ENCODE measurements at places on chromosomes 6 and 20.

DNA sequence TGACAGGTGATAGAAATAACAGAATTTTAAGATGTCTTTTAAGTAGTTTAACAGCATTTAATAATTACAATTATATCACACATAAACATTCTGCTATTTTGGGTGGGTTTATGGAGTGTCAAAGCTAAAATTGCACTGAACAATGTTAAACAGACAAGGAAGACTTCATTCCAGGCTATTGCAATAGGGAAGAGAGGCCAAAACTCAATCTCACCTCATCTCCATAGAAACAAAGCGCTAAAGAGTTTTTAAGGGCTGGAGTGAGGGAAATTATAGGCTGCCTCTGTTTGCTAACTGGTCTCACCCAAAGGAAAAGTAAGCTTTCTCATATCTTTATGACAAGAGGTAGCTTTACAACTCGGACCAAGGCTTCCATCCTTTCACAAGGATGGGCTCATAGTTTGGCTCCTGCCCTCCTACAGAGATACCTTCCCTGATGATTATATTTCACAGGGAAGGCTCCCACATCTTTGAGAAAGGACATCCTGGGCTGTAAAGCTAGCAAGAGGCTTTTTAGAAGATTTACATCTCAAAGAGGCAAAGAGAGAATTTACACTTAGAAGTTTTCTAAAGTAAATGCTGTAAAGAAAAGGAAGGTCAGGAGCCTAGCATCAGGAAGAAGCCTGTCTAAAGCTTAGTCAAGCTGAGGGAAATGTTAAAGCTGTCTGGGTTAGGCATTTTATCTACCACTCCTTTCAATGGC, 350.2 kb upstream of the IMPG1 start:
- no peak for DNase-seq

DNA sequence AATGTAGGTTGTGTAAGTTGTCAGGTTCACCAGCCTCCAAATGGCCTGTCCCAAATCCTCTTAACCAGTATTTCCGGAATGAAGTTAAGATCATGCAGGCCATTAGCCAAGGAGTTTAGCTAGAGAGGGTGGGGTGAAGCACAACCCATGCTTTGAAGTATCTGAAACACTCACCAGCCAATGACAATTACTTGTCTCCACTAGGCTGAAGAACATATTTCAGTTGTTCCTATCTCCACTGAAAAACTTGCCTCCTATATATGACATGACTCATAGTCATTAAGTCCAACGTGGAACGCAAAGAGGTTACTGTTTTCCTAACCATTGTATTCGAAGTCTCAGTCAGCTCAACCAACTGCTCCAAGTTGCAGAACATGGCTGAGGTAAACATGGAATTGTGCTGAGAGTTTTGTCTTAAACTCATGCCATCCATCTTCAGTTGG, 37.4 kb upstream of the TNFAIP3 start:
- no peak for DNase-seq

DNA sequence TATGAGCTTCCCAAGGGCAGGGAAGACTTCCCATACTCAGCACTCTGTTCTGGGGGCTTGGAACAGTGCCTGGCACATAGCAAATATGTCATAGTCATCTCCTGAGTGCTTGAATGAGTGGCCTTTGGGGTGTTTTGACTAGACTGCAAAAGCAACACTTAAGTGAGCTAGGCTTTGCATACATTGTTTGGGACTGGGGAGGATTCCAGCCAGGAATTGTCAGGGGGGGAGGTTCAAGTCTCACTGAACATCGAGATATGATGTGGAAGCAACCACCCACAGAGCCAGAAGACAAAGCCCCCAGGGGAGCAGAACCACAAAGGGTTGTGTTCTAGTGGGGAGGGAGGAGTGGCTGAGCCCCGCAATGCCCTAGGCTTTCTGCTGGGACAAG, 98.4 kb downstream of the SYCP2 start:
- no peak for DNase-seq

- DNase-seq: no peak
Measured at GRCh38 chr6:111210194-111210728, 123.0 kb downstream of the SLC16A10 start.

DNA sequence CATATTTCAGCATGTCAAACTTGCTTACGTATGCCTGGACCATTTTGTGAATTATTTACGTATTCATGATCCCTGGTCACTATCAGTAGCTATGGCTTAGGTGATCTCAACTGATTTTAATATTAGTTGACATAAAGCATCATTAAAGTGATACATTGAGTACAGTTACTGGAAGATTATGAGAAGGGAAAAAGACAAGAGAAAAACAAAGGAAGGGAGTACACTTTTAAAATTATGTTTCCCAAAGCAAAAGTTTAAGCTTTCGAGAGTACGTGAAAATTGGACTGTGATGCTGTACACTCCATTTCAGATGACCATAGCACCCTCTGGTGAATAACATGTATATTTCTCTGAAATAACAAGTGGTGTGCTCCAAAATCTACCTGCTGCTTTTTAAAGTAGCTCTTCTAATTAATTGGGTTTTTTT, 215.0 kb upstream of the HSF2 start:
- no peak for DNase-seq

GRCh38 chr6:9657994-9658393, 756.9 kb downstream of the TFAP2A start:
- no peak for DNase-seq

DNA sequence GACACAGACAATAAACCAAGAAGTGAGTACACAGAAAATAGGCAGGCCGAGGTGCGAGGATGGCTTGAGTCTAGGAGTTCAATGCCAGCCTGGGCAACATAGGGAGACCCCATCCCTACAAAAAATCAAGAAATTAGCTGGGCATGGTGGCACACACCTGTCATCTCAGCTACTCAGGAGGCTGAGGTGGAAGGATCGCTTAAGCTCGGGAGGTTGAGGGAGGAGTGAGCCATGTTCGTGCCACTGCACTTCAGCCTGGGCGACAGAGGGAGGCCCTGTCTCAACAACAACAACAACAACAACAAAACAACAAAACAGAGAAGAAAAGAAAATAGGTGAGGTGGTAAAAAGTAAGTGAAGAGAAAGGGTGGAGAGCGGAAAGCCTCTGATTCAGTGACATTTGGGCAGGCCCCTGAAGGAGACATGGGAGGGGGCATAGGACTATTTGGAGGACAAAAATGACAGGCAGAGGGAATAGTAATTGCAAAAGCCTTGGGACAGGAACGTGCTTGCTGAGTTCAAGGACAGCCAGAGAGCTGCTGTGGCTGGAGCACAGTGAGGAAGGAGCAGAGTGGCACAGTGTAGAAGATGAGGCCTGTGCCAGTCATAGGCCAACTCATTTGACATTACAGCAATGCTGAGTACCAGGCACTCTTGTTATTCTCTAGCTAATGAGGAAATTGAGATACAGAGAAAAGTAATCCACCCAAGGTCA, 160.6 kb downstream of the VEGFA start:
- DNase-seq: no peak

DNA sequence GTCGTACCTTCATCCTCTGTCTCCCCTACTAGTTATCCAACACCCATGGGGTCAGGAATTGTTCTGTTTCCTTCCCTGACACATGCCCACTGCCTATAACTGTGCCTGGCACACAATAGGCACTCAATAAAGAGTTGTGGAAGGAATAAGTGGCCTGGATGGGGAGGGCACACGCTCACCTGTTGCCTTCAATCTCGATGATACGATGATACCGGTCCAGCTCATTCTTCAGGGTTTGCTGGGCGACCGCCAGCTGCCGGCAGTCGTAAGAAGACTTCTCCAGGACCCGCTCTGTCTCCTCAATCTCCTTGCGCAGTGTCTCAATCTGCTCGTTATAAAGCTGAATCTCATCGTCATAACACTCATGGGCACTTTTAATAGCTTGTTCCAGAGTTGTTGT, 32.5 kb downstream of the BFSP1 start:
- DNase-seq: no peak

GRCh38 chr20:35767683-35768481, 3.9 kb upstream of the PHF20 start:
- DNase-seq: no peak

DNA sequence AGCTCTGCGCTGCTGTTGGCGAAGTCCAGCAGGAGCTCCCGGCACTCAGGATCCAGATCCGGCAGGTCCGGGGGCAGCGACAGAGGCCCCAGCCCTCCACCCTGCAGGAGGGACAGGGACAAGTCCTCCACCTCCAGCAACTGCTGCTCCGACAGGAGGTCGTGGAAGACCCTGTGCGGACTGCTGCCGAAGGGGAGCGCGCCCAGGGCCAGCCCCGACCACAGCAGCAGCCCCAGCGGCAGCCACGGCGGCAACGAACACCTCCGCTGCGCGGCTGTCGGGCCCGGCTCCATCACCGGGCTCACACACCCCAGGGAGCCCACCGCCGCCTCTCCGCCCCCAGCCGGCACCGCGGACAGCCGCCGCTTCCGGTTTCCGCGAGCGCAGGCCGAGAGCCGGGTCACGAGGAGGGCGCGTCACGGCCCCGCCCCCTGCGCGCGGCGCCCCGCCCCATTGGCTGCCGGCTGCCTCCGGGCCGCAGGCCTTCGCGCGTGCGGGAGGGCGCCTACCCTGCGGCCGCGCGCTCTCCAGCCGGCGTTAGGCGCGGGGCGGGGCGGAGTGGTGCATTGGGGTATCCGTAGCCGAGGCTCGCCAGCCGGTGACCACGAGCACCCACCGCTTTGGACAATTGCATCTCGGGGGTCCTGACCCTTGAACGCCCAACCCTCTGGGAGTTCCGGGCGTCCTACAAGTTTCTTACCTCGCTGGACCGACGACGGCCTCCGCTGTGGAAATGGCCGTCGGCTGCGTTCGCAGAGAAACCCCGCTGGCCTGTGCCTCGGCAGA, at the start of gene OSTM1:
TSS of gene OSTM1 (minus strand) at position 383 of the 786 bp plus-strand sequence. CDS start at position 293, 90 bp downstream.
- peak; percentile 78 for DNase-seq

- DNase-seq: no peak
Measured at GRCh38 chr6:123716506-123716905, 79.8 kb upstream of the TRDN start.

GRCh38 chr6:119237177-119237715, 112.3 kb downstream of the MAN1A1 start:
- DNase-seq: no peak

DNA sequence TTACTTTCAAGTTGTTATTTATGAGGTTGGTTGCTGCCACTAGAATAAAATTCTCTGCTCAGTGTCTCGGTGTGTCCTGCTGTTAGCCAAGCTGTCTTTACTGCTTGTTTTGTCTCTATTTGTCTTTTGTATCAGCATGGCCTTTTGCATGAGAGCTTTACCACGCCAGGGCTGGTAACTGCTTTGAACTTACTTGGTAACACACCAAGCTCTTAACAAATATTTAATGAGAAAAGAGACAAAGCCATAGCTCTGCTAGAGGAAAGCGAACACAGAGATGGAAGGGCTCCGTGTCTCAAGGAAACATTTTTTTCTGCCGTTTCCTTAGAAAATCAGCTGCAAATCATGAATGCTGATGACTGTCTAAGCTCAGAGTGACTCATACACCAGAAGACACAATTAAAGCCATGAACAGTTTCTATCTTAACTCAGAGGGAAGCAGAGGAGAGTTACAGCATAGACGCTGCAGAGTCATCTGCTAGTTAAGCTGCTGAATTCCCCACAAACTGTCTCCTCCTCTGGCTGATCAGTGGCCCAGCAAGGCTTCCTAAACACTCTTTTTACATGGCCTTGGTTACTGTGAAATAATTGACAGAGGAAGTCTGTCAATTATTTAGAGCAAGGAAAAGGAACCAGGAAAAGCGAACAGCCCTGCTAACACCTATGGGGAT, 44.8 kb downstream of the AGPAT4 start:
- no peak for DNase-seq

GRCh38 chr6:125481056-125481455, 179.3 kb upstream of the HDDC2 start:
- no peak for DNase-seq

GRCh38 chr6:6798448-6798860, 209.9 kb downstream of the LY86 start:
- DNase-seq: no peak

- no peak for DNase-seq
Measured at GRCh38 chr6:168221000-168221399, 98.6 kb downstream of the DACT2 start.

GRCh38 chr6:140079328-140079727, 704.9 kb upstream of the CITED2 start:
- no peak for DNase-seq

- DNase-seq: no peak
Measured at GRCh38 chr6:111098597-111098996, 11.3 kb downstream of the SLC16A10 start.

DNA sequence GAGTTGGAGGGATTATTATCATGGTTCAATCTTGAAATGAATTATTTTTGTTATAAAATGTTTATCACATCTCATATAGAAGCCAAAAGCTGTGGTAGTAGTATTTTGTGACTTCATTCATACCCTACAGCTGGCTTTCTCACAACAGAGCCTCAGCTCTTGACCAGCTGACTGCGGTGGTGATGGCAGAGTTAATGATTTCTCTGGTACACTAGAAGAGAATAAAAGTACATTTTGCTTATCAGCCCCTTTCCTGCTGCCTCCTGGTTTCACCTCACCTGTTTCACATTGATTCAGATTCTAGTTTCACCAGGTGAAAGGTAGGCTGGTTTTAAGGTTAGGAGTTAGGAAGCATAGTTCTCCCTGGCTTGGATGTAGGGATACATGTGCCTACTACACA, 55.7 kb downstream of the AFG1L start:
- DNase-seq: no peak

- DNase-seq: no peak
Measured at GRCh38 chr6:1657116-1657770, 47.5 kb downstream of the FOXC1 start.

- no peak for DNase-seq
Measured at GRCh38 chr6:26536571-26537159, 1.5 kb upstream of the HMGN4 start.

GRCh38 chr20:40493071-40493470, 196.0 kb downstream of the MAFB start:
- DNase-seq: no peak

DNA sequence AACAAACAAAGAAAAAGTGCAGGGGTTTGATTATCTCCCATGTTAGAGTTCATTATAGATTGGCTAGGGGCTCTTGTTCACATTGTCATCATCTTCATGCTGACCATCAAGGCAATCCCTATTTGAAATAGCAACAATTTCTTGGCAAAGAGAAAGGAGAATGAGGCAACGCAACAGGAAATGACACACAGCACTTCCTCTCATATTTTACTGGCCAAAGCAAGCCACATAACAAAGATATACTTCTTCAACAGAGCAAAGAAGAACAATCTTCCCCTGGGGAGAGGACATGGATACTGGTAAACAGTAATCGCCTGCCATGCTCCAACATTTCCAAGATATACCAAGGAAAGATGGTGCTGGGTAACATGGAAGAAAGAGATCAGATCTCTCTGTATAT, 29.8 kb downstream of the EPM2A start:
- DNase-seq: no peak

GRCh38 chr6:24255676-24256075, 102.2 kb downstream of the DCDC2 start:
- DNase-seq: no peak

Measured in stimulated activated CD4-positive, alpha-beta T cell treated with anti-CD3 and anti-CD28 coated beads, Interleukin-1b, Interleukin-23, amount 100 ng/mL, for 24 hours (primary cell).